Esophagus squamous epithelium (tissue), 5 donors: ENCODE measurements at places on chromosomes 7 and 10. TPM values are rescaled to one million over a fixed set of nuclear protein-coding genes. Genes with fewer than 3 reads are reported as not detected.

AS3MT gene
- 2.4 TPM for total RNA-seq

FAM149B1 gene
- total RNA-seq, result 15.8 TPM

VWA2 gene
- 4.2 TPM for total RNA-seq

EPHA1 gene
- 87.5 TPM for total RNA-seq
